Breast epithelium (tissue), 4 donors: ENCODE measurements at places on chromosomes 13 and 19. TPM values are rescaled to one million over a fixed set of nuclear protein-coding genes. Genes with fewer than 3 reads are reported as not detected.

ADGRE3 gene
- not detected for total RNA-seq

STRN4 gene
- 57.0 TPM for total RNA-seq

- peaks cover 4% of the 10 kb centered on the region for H3K4me1 ChIP-seq
- no peak for DNase-seq
- no peak overlapping the region for H3K4me3 ChIP-seq
- no peaks in the 10 kb centered on the region for H3K27me3 ChIP-seq
These were observed 43.3 kb downstream of the CAPN12 start for GRCh38 chr19:38700902-38701454.

DNA sequence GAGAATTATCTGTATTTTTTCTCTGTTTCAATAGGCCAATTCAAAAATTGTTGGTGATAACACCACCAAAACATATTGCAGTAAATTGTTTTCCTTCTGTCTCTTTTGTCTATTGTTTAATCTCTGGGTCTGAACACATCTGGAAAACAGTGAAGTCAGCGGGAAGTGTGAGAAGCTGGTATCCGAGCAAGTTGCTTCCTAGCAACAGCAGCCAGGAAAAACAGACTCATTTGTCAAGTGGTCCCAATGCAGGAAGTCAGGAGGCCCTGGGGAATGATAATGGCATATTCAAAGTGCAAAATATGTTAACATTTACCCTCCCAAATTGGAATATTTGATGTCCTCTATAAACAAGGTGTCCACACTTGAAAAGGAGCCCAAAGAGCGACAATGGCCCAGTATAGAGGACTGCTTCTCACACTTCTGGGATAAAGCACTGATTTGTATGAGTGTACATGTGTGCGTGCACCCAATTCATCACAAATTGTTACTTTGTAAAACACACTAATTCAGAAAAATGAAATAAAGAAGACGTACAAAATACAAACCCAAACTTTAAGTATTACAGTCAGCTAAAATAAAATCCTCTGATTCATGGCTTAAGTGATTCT is 515.0 kb downstream of the TBC1D4 start:
- no peaks in the 10 kb centered on the region for H3K36me3 ChIP-seq
- H3K4me3 ChIP-seq = no peak overlapping the region
- no peaks in the 10 kb centered on the region for H3K27me3 ChIP-seq
- no peaks in the 10 kb centered on the region for H3K4me1 ChIP-seq
- DNase-seq = no peak

GRCh38 chr19:14473073-14473977 is 1.8 kb downstream of the PTGER1 start:
- peaks cover 7% of the 10 kb centered on the region for H3K4me1 ChIP-seq
- DNase-seq = no peak
- no peak overlapping the region for H3K4me3 ChIP-seq
- no peaks in the 10 kb centered on the region for H3K36me3 ChIP-seq
- H3K27ac ChIP-seq = no peak overlapping the region

NTN5 gene
- 2.9 TPM for total RNA-seq

GRCh38 chr19:7468840-7469239 is 20.0 kb downstream of the PEX11G start:
- DNase-seq = no peak
- H3K4me1 ChIP-seq = no peaks in the 10 kb centered on the region
- no peak overlapping the region for H3K27ac ChIP-seq
- no peak overlapping the region for H3K4me3 ChIP-seq
- no peaks in the 10 kb centered on the region for H3K27me3 ChIP-seq
- no peaks in the 10 kb centered on the region for H3K36me3 ChIP-seq

- peaks cover 3% of the 10 kb centered on the region for H3K27me3 ChIP-seq
- no peaks in the 10 kb centered on the region for H3K36me3 ChIP-seq
- peak within 1 kb of the TSS; percentile 60 for H3K4me3 ChIP-seq
- DNase-seq = no peak
These were observed at the start of gene AMER2 for GRCh38 chr13:25171517-25172302. Gene AMER2, minus strand, starts transcription at chr13:25172288. Its CDS starts 669 bp downstream, at chr13:25171619.

GRCh38 chr19:18340190-18340989 is at the start of gene PGPEP1:
Gene PGPEP1, plus strand, starts transcription at chr19:18340598. Its CDS starts 84 bp downstream, at chr19:18340682.
- H3K4me1 ChIP-seq = no peaks in the 10 kb centered on the region
- no peaks in the 10 kb centered on the region for H3K27me3 ChIP-seq
- peak; percentile 69 for DNase-seq
- no peaks in the 10 kb centered on the region for H3K36me3 ChIP-seq
- H3K4me3 ChIP-seq = peak within 1 kb of the TSS; percentile 93

UQCR11 gene
- 117 TPM for total RNA-seq

DNA sequence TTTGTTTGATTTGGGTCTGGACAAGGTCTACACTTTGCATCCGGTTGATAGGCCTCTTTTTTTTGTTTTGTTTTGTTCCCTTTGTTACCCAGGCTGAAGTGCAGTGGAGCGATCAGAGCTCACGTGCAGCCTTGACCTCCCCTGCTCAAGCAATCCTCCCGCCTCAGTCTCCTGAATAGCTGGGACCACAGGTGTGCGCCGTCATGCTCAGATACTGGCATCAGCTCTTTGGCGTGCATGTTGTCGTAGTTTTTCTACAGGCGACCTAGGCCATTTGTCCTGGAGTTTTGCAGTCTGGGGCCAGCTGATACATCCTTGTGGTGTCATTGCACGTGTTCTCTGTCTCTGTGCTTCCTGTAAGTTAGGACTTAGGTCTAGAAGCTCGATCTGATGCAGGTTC is 16.3 kb downstream of the PAK4 start:
- peaks cover 6% of the 10 kb centered on the region for H3K4me1 ChIP-seq
- no peak overlapping the region for H3K4me3 ChIP-seq
- no peaks in the 10 kb centered on the region for H3K27me3 ChIP-seq
- DNase-seq = no peak
- no peak overlapping the region for H3K27ac ChIP-seq

DNA sequence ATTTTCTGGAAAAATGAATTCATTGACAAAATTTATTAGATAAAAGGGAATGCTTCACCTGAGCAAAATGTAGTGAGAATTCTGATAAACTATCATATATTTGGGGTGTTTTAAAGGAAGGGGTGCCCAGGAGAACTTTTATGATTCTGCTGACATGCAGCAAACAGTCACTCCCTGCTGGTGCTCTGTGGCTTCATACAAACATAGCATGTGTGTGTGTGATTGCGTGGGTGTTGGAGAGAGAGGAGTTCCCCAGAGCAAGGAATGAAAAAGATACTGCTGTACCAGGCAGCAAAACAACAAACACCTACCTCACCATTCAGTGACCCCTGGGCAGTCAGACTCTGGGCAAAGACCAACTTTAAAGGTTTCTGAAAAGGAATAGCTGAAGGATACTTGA is 546.7 kb downstream of the RFC3 start:
- H3K36me3 ChIP-seq = no peaks in the 10 kb centered on the region
- no peaks in the 10 kb centered on the region for H3K27me3 ChIP-seq
- no peaks in the 10 kb centered on the region for H3K4me1 ChIP-seq
- DNase-seq = no peak
- H3K27ac ChIP-seq = no peak overlapping the region

DNA sequence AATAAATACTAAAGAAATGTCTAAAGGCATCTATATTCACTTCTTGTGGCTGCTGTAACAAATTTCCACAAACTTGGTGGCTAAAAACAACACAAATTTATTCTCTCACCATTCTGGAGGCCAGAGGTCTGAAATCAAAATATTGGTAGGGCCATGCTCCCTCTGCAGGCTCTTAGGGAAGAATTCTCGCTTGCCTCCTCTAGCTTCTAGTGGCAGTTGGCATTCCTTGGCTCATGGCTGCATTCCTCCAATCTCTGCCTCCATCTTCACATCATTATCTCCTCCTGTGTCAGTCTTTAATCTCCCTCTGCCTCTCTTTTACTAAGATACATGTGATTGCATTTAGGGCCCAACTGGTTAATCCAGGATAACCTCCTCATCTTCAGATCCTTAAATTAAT is 54.1 kb upstream of the RFXAP start:
- H3K4me3 ChIP-seq = no peak overlapping the region
- no peaks in the 10 kb centered on the region for H3K36me3 ChIP-seq
- no peaks in the 10 kb centered on the region for H3K27me3 ChIP-seq
- DNase-seq = no peak

THSD1 gene
- total RNA-seq = 5.8 TPM

GRCh38 chr13:106230450-106230849 is 305.0 kb downstream of the EFNB2 start:
- H3K27ac ChIP-seq = no peak overlapping the region
- no peaks in the 10 kb centered on the region for H3K27me3 ChIP-seq
- no peaks in the 10 kb centered on the region for H3K36me3 ChIP-seq
- DNase-seq = no peak

DNA sequence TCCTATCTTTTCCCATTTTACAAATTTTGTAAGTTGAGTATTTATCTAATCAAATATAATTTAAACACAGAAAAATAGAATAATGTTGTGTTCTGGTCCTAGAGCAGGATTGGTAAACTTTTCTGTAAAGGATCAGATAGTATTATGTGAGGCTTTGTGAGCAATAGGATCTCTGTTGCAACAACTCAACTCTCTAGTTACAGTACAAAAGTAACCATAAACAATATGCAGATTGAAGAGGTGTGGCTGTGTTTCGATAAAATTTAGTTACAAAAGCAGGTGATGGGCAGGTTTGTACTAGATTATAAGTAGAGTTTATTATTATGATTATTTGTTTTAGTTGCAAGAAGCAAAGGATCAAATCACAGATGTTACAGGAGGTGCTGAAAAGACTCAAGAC is 15.2 kb upstream of the C1QTNF9B start:
- no peak for DNase-seq
- no peak overlapping the region for H3K27ac ChIP-seq
- no peaks in the 10 kb centered on the region for H3K4me1 ChIP-seq
- no peak overlapping the region for H3K4me3 ChIP-seq

DNA sequence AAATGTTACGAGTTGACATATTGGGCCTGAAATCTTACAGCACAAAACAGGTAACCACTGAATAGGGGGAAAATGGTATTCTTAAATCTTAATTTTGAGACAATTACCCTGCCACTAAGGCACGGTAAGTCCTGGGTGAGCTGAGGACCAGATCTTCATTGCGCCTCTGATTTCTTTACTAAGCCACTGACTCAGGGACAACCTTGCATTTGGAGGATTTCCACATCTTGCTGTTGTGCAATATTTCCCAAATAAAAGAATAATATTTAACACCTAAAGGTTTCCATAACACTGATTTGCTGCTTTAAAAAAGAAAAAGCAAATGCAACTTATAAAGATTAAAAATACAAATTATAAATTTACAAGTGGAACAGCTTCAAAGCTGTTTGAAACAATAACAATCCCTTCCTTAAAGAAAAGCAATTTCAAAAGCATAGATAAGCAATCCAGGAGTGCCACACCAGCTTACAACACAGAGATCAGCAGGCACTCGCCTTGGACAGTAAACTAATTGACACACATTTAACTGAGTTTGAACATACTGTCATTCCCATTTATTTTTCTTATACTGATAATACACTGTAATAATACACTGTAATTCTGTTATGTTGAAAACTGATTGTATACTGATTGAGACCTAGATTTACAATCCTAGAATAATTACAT is 79.6 kb upstream of the DOCK9 start:
- no peak overlapping the region for H3K27ac ChIP-seq
- no peaks in the 10 kb centered on the region for H3K27me3 ChIP-seq
- no peaks in the 10 kb centered on the region for H3K4me1 ChIP-seq
- no peak overlapping the region for H3K4me3 ChIP-seq

DNA sequence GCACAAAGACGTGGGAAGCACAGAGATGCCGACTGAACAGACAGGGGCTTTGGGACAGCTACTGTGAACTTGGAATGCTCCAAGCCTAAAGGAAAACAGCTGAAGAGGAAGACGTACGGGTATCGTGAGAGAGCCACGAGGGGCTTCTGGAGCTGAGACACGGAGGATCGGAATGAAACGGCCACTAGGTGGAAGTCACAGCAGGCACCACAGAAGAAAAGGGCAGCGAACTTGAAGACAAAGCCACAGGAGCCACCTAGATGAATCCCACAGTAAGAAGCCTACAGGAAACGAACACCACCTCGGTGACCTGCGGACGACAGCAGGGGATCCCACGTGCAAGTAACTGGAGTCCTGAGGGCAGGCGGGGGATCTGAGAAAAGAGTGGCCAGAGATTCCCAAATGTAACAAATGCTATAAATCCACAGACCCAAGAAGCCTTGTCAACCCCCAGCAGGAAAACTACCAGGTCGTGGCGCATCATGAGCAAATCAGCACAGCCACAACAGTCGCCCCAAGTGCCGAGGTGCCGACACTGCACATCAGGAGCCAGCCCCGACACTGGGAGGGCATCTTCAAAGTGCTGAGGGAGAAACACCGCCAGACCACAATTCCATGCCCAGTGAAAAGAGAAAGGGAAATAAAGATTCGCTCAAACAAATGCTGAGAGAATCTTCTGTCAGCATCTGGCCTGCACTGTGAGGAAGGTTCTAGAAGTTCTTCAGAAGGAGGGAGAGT is 39.3 kb upstream of the ISYNA1 start:
- H3K4me1 ChIP-seq = peaks cover 21% of the 10 kb centered on the region
- H3K4me3 ChIP-seq = no peak overlapping the region
- no peaks in the 10 kb centered on the region for H3K27me3 ChIP-seq

F2RL3 gene
- 27.5 TPM for total RNA-seq

- DNase-seq = no peak
- H3K4me1 ChIP-seq = no peaks in the 10 kb centered on the region
- no peak overlapping the region for H3K27ac ChIP-seq
- no peak overlapping the region for H3K4me3 ChIP-seq
- no peaks in the 10 kb centered on the region for H3K36me3 ChIP-seq
These were observed 8.1 kb downstream of the VSTM2B start for GRCh38 chr19:29533578-29534544.

DNA sequence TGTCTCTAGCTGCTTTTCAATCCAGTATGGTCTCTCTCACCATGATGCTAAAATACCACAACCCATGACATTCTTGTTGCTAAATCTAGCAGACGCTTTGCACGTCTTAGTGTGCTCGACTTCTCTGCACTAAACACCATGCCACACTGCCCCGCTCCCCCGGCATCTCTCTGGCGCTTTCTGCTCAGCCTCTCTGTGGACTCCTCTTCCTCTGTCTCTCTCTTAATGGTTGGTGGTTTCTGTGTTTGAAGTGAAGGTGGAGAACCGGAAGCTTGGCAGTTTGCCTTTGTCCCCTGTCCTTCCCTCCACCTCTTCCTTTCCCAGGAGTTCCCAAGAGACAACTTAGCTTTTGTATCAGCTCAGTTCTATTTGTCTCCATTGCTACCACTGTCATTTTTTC is 8.8 kb downstream of the ERCC5 start:
- no peak overlapping the region for H3K27ac ChIP-seq
- H3K4me3 ChIP-seq = no peak overlapping the region

DNA sequence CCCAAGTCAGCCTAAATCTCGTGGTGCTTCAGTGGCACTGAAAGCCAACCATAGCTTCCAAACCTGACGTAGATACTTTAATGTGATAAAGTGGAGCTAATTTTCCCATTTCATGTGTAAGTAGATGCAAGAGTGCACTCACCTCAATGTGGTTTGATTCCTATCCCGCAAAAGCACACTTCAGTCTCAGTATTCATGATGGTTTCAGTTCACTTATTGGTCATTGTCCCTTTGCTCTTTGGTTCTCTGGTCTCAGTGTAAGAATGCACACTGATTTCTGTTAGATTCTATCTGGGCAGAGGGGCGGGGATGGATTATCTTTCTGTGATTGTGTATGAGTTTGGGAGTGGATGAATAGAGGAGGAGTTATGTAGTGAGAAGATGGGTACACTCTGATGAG is 340.6 kb downstream of the KCNRG start:
- H3K36me3 ChIP-seq = no peaks in the 10 kb centered on the region
- H3K27me3 ChIP-seq = no peaks in the 10 kb centered on the region
- H3K4me3 ChIP-seq = no peak overlapping the region
- no peak for DNase-seq
